ENCODE measurements at places on chromosomes 6 and 20. TPM values are rescaled to one million over a fixed set of nuclear protein-coding genes. Genes with fewer than 3 reads are reported as not detected.

GRCh38 chr6:163836876-163837690, 422.6 kb downstream of the QKI start:
- no peak for DNase-seq

SOX18 gene
- total RNA-seq: not detected

GRCh38 chr20:297925-298775, 780 bp downstream of the ZCCHC3 start:
- DNase-seq: peak; percentile 71

DNA sequence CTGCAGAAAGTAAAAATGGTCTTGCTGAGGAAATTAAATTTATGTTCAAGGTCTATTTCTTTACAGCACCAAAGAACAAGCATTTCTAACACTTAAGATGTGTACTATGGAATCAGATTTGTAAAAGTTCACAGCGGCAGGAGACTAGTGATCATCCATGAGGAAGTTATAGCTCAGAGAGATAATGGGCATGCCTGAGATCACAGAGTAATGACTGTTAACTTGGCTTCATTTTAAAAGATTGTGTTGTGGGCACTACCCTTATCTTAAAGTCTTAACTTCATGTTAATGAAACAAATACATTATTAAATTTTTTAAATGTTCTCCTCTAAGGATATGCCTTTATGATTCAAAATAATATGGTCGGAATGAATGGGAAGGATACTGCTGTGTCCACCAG, 168.6 kb downstream of the GMPR start:
- DNase-seq: no peak

GATA5 gene
- not detected for total RNA-seq

RWDD2A gene
- total RNA-seq: 5.1 TPM

GRCh38 chr6:37607944-37608343, 89.7 kb downstream of the MDGA1 start:
- DNase-seq: no peak

GRCh38 chr6:111114087-111114443, 26.8 kb downstream of the SLC16A10 start:
- no peak for DNase-seq

CRYBG1 gene
- total RNA-seq: 8.5 TPM

- peak; percentile 62 for DNase-seq
These were observed 13.5 kb upstream of the TRAM2 start for GRCh38 chr6:52590152-52590891.

KCNB1 gene
- 1.2 TPM for total RNA-seq

ZNF165 gene
- total RNA-seq: 0.17 TPM

SMAP1 gene
- 11.8 TPM for total RNA-seq

- DNase-seq: no peak
These were observed 62.4 kb downstream of the ADNP start for GRCh38 chr20:50868509-50869495.

GRCh38 chr6:40640599-40641227, 53.5 kb upstream of the LRFN2 start:
- no peak for DNase-seq

- no peak for DNase-seq
These were observed 259.3 kb downstream of the NRN1 start for GRCh38 chr6:5747379-5747778.

DNA sequence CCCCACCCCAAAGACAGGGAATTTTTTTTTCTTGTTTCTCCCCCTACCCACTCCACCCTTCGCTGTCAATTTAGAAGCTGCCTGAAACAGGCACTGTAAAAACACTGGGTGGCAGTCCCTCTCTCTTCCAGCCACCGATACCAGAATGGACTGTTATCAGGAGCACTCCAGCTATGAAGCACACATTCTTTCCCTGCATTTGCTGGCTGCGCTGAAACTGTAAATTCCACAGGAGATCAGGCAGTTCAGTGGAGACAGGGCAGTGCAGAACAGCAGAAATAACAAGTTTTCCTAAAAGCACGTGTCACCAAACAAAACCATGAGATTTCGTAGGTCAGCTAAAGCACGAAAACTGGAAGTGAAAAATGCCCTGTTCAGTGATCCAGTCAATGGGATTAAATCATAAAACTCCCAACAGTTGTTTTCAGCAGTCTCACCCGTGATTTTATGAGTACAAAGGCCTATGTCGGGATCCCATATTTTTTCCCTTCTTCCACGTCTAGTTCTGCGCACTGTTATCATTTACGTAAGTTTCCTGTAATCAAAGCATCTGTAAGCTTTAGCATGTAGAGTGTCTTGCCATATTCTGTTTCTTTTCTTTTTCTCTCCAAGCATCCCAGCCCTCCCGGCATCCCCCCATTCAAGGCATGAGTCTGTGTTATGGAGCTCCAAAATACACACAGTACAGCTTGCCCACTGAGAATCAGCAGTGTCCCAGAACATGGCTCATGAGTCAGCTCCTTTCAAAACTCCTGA, 359.9 kb upstream of the EPHA7 start:
- DNase-seq: no peak

GRCh38 chr6:142861711-142862110, 83.3 kb downstream of the HIVEP2 start:
- no peak for DNase-seq

DNA sequence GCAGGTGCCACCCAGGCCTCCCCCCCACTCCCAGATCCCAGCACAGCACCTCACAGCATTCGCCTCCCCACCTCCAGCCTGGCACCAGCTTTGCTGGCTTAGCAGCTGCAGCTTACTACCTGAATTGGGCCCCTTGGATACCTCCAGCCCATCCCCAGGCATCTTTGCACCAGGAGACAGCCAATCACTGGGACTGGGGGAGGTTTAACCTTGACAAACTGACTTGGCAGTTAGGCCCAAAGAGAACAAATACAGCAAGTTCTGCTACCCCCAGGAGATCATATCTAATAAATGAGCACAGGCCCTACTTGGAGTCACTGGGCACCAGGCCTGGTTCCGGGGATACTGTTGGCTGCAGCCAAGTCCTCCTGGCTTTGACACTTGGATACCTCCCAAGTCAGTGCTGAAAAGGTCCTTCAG, 8.8 kb downstream of the PDRG1 start:
- no peak for DNase-seq

DNA sequence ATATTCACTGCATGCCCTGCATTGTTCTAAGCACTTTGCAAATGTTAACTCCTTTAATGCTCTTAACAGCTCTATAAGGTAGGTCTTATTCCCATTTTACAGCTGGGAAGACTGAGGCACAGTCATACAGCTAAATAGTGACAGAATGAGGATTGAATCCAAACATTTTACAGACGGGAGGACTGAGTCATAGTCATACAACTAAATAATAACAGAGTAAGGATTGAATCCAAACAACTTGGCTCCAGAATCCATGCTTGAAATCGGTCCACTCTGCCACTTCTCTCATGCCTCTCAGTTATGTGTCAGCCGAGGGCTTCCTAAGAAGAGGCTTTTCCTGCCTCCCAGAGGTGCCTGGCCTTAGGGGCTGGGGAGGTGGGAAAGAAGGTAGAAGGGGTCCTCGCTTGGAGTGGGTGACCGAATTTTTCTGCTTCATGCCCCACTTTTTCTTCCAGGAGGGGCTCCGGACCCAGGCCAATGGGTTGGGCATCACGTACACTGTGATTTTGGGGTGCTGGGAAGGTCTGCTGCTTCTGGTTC, 137.4 kb upstream of the RNF24 start:
- no peak for DNase-seq

DNA sequence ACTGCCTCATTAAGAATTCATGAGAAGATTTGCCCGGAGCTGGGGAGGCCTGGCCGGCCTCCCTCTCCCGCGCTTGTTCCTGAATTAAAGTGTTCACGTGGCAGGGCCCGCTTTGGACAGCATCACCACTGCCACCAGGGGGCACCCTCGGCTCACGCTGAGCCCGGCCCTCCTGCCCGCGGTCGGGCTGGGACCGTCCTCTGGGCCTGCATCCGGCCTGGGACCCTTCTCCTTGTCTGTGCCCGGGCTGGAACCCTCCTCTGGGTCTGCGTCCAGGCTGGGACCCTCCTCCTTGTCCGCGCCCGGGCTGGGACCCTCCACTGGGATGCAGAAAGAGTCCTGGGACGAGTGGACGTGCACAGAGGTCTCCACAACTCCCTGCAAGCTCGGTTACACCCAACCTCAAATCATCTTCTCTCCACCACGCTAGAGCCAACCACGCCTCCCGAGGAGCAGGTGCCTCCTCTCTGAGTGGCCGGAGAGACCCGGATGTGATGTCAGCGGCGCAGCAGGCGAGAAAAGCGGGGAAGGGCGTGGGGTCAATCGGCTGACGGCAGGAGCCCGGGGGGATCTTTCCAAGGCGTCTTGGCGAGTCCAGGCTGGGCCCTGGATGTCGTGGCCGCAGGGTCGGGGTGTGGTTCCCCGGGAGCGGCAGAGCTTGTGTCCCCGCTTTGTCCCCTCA, 50.9 kb upstream of the DACT2 start:
- no peak for DNase-seq

DNA sequence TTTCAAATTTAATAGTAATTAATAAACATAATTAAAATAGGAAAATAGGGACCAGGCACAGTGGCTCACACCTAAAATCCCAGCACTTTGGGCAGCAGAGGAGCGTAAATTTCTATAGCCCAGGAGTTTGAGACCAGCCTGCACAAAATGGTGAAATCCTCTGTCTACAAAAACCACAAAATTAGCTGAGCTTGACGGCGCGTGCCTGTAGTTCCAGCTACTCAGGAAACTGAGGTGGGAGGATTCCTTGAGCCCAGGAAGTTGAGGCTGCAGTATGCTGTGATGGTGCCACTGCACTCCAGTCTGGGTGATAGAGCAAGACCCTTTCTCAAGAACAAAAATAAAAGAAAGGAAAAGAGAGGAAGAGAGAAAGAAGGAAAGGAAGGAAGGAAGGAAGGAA, 1387.0 kb upstream of the ADGRB3 start:
- no peak for DNase-seq

ESR1 gene
- 0.07 TPM for total RNA-seq

- no peak for DNase-seq
These were observed 103.7 kb downstream of the FAM120B start for GRCh38 chr6:170410241-170410640.

DNA sequence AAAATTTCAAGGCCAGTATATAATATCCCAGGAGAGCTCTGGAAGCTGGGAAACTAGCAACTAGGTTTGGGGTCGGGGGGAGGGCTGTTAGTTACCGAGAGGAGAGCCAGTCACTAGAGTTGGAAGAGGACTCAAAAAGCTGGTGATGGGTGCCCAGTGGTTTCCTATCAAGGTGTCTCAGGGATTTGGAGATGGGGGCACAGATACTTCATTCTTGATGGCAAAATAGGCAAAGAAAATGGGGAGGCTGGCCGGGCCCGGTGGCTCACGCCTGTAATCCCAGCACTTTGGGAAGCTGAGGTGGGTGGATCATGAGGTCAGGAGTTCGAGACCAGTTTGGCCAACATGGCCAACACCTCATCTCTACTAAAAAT, 805 bp downstream of the PHF1 start:
- no peak for DNase-seq

RIMS4 gene
- total RNA-seq: not detected

- DNase-seq: no peak
These were observed 1081.8 kb downstream of the EPHA7 start for GRCh38 chr6:92337571-92337970.

- no peak for DNase-seq
These were observed 186.7 kb upstream of the PMEPA1 start for GRCh38 chr20:57896563-57896962.

- no peak for DNase-seq
These were observed 182.8 kb downstream of the UTRN start for GRCh38 chr6:144467921-144468320.

GRCh38 chr6:73134588-73134987, 90.7 kb downstream of the KHDC1L start:
- peak; percentile 12 for DNase-seq
